ENCODE measurements at places on chromosomes 12 and 14.

- DNase-seq: no peak
These were observed 41.6 kb downstream of the ITPR2 start for GRCh38 chr12:26791301-26791791.

DNA sequence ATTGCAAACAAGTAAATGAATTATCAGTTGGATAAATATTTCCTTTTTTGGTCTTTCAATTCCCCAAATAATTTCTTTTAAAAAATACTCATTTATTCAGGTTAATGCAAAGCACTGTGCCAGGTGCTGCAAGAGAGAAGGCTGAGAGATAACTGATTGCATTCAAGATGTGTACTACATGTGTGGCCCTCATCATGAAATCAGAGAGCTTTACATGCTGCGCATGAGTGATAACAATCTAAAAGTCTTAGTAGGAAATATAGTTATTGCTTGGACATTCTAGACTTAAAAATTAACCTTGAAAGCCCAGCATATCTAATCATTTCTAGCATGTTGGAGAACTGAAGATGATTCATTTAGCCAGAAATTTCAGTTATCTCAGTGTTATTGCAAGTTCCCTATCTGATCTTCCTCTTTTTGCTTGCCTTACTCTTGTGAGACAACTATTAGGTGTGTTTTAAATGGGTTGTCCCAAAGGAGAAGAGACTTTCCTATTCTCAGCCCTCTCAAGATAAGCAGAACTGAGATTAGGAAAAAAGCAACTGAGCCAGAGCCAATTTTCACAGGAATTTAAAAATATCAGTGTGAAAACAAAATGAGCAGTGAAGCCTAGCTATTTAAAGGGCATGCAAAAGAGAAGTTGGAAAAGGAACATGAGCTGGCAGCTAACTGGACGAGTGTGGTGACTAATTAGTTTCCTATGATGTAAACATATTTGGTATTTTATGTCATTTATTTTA lies 60.9 kb downstream of the PLEKHA5 start:
- no peak for DNase-seq

DNA sequence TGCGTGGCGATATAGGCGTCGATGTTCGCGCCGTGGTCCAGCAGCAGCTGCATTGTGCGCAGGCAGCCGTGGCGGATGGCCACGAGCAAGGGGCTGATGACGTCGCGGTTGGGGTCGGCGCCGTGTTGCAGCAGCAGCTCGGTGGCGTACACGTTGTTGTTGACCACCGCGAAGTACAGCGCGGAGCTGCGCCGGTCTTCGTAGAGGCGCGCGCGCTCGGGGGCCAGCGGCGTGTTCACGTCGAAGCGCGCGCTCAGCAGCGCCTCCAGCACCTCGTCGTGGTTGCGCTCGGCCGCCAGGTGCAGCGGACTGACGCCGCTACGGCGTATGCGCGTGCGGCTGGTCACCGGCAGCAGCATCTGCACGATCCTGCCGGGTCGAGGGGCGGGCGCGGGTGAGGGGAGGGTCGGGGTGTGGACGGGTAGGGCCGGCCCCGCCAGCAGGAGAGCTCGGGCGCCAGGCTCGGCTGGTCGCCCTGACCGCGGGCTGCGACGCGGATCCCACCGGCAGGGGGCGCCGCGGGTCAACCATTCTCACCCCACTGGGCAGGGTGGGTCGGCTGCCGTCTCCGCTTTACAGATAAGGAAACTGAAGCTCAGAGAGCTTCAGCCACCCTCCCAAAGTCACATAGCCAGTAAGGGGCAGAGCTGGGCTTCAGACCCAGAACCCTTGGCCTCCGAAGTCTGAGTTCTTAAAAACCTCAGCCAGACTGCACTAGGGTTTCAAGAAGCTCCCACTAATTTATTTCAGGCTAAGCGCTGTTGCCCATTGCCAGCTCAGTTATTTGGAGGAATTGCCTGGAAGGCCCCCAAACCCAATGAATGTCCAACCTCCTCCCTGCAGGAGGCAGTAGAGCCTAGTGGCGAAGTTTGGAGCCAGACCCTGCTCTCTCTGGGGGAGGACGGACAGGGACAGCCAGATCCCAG lies 12.4 kb downstream of the FAM181A start:
- DNase-seq: peak; percentile 26

DNA sequence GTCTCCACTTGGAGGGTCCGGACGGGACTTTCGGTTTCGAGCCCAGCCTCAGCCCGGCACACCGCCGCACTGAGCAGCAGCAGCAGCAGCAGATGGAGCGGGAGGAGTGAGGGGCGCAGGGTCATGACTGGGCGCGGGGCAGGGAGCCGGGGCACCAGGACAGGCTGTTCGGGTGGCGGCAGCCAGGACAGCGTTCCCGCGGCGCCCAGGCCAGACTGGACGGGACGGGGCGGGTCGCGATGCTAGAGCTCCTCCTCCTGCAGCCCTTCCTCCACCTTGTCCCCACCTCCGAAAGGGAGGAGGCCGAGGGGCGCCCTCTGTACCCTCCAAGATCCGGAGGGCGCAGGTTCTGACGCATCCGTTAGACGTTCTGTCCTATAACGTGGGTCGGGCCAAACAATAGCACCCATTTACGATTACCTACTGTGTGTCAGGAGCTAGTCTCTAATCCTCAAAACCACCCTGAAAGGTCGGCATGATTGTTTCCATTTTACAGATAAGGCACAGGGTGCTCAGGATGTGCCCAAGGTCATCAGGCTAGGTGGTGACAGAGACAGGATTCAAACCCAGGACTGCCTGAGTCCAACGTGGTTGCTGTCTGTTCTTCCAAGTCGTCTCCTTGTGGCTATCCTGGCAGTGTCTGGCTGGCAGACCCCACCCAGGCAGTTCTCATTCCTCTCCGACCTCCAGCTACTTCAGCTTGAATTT lies at the start of gene FKBP11:
Gene FKBP11, minus strand, starts transcription at position 189 of the 708 bp plus-strand sequence. Its CDS starts 64 bp downstream, at position 125.
- no peak for DNase-seq

DNA sequence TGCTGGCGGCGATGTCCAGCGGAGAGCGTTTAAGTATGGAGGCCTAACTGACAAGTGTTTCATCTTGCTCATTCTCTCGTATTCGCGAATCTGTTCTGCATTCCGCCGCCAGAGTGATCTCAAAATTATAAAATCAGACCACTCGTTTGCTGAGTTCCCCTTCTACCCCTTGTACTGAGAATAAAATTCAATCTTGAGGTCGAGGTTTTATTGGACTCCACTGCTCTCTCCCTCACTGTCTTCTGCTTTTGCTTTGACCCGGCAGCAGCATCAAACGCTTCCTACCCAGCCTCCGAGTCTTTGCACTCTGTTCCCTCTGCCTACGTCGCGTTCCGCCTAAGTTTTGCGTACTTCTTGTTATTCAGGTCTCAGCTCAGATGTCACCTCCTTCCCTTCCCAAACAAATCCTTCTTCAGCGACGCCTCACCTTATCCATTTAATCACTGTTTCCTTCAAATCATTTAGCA lies 462 bp downstream of the KNTC1 start:
- no peak for DNase-seq

- no peak for DNase-seq
These were observed 510 bp upstream of the TTC8 start for GRCh38 chr14:88823968-88824313.

- DNase-seq: no peak
These were observed 44.8 kb downstream of the BCL2L14 start for GRCh38 chr12:12115514-12115913.

GRCh38 chr14:92635031-92635430 lies 113.4 kb downstream of the LGMN start:
- DNase-seq: no peak

DNA sequence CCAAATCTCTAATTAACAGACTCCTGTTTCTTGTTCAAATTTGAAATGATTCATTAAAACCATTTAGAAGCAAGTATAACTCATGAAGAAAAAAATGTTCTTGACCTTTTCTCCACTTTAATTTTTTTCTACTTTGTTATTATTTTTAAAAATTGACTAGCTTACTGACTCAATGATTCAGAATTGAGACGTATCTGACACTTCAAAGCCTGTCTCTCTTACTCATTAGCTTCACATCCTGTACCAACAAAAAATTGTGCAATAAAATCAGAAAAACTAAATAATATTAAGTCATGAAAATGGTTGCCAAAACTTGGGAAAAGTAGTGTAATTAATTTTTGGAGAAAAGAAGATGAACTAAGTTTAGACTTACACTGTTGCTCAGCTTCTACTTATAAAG lies 331.2 kb downstream of the SLC16A7 start:
- no peak for DNase-seq

- DNase-seq: no peak
These were observed 84.1 kb downstream of the TTC7B start for GRCh38 chr14:90732139-90732538.

- no peak for DNase-seq
These were observed 202.3 kb upstream of the SLC38A2 start for GRCh38 chr12:46574847-46575246.

DNA sequence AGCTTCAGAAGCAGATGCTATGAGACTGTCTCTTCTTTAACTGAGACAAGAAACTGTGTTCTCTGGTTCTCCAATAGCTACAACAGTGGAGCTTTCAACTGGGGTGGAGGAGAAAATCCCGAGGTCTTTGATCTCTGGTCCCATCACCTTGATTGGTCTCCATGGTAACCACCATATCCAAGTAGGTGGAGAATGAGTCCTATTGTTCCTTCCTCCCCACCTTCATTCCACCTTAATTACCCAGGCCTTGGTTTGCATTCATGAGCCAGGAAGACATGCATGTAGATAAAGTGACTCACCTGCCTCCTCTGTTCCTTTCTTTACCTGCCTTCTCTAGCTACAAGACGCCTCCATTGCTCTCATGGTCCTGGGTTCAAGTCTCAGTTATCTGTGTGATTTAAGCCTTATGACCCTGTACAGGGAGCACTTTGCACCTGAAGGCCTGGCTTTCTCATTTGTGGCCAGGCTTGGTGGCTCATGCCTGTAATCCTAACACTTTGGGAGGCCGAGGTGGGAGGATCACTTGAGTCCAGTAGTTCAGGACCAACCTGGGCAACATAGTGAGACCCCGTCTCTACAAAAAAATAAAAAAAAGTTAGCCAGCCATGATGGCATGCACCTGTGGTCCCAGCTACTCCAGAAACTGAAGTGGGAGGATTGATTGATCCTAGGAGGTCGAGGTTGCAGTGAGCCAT lies 157.7 kb upstream of the TBX3 start:
- no peak for DNase-seq

DNA sequence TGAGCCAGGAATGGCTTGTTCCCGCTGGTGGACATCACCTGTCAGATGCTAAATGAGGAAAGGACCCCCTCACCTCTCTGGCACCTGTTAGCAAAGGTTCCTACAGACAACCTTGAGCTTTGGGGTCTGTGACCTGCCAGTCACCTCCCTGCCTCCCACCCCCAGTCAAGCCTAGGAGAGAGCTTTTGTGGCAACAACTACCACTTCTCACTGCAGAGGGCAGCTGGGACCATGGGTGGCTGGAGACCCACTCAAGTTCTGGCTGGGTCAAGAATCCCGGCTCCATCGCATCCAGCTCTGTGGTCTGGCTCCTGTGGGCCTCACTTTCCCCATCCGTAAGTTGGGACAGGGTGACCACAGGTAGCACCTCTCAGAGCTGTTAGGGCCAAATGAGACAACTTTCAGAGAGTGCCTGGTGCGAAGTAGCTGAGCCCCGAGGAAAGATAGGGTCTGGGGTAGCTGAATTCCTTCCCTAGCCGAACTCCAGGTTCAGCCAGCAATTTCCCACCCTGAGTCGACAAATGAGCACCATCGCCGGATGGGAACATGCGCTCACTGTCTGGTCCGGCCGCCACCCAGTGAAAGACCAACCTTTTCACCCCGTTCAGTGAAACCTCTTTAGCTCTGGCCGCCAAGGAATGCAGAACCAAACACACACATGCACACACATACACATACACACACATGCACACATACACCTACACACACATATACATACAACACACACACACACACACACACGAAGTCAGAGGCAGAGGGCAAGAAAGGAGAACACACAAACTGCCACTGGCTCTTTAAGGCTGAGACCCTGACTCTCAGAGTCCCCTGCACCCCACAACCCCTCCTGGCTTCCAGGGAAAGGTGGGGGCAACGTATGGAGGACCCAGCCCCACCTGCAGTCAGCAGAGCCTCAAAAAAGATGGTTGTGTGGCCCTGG lies 1.9 kb downstream of the TMEM119 start:
- no peak for DNase-seq

- DNase-seq: no peak
These were observed 8.7 kb upstream of the CYP46A1 start for GRCh38 chr14:99675382-99675835.

DNA sequence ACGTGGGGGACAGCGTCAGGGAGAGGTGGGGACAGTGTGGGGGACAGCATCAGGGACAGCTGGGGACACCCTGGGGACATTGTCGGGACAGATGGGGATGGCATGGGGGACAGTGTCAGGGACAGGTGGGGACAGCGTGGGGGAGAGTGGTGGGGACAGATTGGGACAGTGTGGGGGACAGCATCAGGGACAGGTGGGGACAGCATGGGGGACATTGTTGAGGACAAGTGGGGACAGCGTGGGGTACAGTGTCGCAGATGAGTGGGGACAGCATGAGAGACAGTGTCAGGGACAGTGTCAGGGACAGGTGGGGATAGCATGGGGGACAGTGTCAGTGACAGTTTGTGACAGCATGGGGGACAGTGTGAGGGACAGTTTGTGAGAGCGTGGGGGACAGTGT lies 240.9 kb downstream of the TMEM121 start:
- DNase-seq: no peak

GRCh38 chr14:89986462-89987160 lies 30.9 kb downstream of the TDP1 start:
- DNase-seq: no peak

GRCh38 chr14:100100032-100100703 lies 34.9 kb downstream of the EVL start:
- DNase-seq: no peak

- no peak for DNase-seq
These were observed 40.6 kb upstream of the TAS2R42 start for GRCh38 chr12:11227373-11227772.

DNA sequence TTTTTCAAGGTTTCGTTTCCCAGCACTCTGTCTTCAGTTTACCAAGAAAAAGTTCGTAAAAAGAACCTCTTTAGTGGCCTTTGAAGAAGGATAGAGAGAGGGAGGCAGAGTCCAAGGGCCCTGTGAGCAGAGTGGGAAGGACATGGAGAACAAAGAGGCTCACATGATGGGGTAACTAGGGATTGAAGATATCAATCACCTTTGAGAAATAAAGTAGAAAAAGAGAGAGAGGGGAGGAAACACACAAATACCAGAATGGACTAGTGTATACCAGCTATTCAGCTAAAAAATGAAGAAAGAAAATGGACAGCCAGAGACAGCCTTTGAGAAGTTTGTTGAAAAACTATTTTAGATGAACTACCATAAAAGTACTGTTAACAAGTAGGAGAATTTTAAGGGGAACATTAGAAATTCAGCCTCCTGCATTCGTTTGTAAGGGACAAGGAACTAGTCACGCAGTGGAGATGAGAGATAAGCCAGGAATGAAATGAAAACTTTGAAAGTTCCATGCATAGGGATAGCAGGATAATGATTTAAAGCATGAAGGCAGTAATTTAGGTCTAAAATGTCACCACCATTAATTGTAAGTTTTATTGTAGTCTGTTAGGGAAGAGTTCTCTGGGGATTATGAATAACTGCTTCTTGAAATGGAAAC lies 82.1 kb downstream of the SPTSSA start:
- no peak for DNase-seq

DNA sequence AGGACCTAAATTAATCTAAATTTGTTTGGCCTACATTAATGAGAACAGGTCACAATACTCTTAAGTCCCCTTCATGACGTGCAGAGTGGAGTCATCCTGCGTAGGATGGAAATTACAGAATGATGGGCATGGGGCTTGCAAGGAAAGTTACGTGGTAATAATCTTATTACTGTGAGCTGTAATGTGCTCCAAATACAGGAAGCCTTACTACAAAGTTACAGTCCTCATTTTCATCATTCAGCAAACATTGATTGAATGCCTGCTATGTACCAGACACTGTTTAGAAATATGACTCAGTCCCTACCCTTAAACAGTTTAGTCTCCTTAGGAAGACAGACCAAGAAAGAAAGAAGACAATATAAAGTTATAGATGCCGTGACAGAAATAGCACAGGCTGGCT lies 9.4 kb downstream of the HIGD1C start:
- no peak for DNase-seq

Measured in thoracic aorta (tissue), 2 donors.